ENCODE measurements at places on chromosomes 2 and 18.

DNA sequence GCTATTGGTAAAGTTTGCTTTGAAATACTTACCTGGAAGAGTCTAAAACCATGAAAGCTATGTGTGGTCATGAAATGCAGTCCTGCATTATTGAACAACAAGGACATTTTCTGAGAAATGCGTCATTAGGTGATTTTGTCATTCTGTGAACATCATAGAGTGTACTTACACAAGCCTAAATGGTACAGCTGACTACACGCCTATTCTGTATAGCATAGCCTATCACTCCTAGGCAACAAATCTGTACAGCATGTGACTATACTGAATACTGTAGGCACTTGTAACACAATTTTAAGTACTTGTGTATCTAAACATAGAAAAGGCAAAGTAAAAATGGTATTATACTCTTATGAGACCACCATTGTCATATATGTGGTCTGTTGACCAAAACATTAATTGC lies 8.1 kb downstream of the FAM171B start:
- no peak for DNase-seq

- DNase-seq: no peak
These were observed 143.4 kb upstream of the LYPD1 start for GRCh38 chr2:132813422-132813821.

GRCh38 chr2:69723791-69724190 lies 18.1 kb upstream of the ANXA4 start:
- no peak for DNase-seq

DNA sequence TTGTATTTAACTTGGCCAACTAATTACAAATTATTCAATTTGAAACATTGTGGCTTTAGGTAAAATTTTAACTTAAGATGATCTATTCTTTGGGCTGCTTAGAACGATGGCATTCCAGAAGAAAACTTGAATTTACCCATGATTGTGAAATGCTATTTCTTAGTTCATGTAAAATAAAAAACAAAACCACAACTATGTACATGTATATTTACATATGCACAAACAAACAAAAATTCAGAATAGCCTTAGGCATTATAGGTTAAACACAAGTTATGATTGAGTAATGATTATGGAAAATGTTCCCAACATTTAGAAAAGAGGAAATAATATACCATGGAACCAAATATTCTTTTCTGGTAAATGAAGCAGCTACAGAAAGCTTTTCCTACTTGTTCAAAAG lies 3.5 kb upstream of the SMCHD1 start:
- DNase-seq: no peak

DNA sequence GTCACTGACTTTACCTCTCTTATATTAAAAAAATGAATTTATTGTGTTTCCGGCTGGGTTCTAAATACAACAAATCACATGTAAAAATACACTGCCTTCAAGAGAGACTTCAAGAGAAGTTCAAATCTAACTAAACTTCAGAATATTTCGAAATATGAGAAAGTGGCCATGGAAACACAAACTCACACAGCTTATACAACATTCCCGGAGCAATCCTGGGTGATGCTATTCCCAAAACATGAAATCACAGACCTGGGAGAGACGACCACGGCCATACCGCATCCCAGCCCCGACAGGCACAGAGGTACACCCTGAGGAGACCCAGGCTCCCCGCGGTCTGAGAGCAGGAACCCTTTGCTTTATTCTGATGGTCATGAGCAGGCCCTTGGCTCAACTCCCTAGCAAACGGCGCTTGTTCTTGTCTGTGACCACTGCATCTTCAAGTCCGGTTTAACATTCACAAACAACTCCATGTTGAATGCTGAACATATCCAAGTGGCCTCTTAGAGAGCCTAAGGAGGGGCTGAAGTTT lies 185.4 kb upstream of the REV1 start:
- no peak for DNase-seq

- no peak for DNase-seq
These were observed 143.2 kb upstream of the TWIST2 start for GRCh38 chr2:238704471-238705225.

DNA sequence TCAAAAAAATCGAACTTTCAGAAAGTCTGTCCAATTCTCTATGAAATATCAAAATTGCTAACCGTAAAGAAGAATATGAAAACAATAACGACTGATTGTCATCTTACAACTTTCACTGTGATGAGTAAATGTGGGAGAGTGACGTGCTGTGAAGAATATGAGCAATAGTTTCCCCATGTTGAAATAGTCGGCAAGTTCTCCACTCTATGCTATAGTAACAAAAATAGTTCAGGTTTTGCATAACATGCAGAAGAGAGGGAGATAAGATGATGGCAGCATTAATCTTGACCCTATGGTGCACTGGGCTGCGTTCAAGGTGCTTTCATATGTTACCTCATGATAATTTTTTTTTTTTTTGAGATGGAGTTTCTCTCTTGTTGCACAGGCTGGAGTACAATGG lies 196.8 kb upstream of the CYRIA start:
- DNase-seq: peak; percentile 9

- DNase-seq: peak; percentile 71
These were observed 14.5 kb downstream of the PDCD1 start for GRCh38 chr2:241844066-241844728.

DNA sequence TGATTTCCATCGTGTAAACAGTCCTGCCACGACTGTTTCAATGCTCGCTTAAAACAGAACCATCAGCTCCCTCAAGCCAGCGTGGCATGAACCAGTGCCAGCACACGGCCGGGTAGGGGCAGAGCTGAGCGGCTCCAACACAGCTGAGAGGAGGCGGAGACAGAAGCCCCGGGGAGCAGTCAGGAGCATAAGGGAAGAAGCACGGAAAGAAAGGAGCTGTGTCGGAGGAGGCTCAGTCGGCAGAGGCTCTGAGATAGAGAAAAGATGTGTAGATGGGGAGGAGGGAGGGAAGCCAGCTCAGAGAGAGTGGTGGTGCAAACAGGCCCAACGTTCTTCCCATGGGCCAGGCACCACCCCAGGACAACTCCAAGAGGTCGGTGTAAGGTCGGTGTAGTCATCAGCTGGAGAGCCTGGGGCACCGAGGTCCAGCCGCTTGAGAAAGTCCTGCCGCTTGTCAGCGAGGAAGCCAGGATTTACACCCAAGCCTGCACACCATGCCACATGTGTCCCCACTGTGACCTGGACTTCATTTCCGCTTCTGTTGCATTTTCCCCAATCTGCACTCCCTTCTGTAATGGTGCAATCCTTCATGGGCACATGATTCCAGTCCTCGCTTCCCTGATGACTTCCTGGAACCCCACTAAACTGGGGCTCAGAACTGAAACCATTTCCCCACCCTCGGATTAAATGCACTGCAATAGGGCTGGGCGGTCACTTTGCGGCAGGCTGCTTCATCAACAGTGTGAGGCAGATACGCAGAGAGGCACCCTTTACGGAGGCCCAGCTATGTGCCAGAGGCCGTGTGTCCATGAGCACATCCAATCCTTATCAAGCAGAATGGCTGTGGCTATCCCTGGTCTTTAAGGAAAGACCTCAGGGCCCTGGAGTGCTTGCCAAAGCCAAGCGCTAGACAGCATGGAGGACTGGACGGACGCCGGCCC lies 43.5 kb downstream of the CYP27C1 start:
- peak; percentile 47 for DNase-seq

- no peak for DNase-seq
These were observed 145.3 kb downstream of the BABAM2 start for GRCh38 chr2:28035816-28036215.

- DNase-seq: no peak
These were observed 169.7 kb upstream of the SATB2 start for GRCh38 chr2:199627417-199627816.

GRCh38 chr18:46393230-46393629 lies 263.8 kb downstream of the LOXHD1 start:
- no peak for DNase-seq

GRCh38 chr2:121608367-121608766 lies 40.9 kb downstream of the CLASP1 start:
- DNase-seq: no peak

GRCh38 chr18:5543773-5544389 lies at the start of gene EPB41L3:
Gene EPB41L3 (minus strand): TSS chr18:5543997. CDS start chr18:5489183, 54,814 bp downstream.
- peak; percentile 35 for DNase-seq

DNA sequence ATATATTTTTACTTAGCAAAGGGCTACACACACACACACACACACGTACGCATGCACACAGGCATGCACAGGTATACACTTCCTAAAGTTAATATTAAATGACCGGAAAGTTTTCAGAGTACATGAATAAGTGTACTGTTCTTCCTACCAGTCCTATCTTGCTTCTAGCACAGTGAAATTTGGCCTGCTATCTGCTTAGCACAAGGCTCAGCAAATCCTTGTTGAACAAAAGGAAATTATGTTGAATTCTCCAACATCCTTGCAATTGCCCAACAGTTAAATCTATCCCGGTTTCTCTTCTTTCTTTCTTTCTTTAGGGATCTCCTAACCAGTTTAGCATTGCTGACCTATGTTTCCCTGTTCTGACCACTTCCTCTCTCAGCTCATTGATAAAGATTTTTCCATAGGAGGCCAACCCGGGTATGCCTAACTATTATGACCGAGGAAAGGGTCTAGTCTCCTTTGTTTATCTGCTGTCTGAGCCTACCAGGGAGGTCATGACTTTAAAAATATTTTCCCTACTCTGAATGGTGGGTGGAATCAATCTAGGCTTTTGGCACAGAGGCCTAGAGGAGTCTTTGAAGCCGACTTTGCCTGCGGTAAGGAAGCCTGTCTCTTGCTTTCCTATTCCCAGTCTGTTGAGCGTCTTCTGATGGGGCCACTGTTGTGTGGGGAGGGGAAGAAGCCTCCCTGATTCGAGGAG lies 400.7 kb downstream of the HRH4 start:
- no peak for DNase-seq

GRCh38 chr2:196839574-196839973 lies 30.4 kb upstream of the C2orf66 start:
- no peak for DNase-seq

DNA sequence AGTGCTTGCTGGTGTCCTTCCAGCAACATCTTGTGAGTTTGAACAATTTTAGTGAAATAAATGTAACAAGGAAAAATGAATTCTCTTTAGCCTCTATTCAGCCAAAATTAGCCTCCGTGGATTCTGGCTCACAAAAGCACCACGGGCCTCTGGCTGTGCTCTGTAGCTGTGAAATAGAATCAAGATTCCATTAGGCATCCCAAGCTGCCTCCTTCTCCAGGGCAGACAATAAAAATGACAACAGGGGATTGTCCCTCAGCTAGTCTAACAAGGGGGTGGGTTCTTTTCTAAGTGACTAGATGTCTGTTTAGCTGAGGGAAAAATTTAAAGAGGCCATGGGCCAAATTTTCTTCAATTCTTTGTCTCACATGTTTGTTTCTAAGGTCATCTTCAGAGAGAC lies 254.7 kb upstream of the FIGN start:
- no peak for DNase-seq

GRCh38 chr18:49013291-49013691 lies 62.5 kb upstream of the SMAD7 start:
- DNase-seq: no peak

- no peak for DNase-seq
These were observed 102.3 kb downstream of the KCNF1 start for GRCh38 chr2:11014026-11014425.

GRCh38 chr2:14751581-14751980 lies 119.1 kb downstream of the LRATD1 start:
- DNase-seq: no peak

DNA sequence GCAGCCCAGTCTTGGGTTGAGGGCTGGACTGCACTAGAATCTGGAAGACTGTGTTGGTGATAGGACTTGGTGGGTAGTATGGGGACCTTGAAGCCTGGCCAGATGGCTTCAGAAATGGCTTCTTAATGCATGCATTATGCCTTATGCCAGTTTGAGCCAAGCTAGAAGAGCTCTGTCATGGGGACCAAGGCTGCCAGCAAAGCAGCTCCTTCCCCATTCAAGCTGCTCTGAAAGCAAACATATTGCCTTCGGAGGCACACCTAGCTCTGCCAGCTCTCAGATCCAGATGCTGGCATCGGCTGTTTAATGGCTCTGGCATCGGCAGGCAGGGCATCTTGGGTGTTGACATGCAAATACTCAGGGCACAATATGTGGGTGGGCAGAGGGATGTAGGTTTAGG lies 59.0 kb upstream of the IGFBP5 start:
- DNase-seq: no peak

GRCh38 chr2:241867776-241868420 lies 1.6 kb upstream of the RTP5 start:
- DNase-seq: peak; percentile 51

DNA sequence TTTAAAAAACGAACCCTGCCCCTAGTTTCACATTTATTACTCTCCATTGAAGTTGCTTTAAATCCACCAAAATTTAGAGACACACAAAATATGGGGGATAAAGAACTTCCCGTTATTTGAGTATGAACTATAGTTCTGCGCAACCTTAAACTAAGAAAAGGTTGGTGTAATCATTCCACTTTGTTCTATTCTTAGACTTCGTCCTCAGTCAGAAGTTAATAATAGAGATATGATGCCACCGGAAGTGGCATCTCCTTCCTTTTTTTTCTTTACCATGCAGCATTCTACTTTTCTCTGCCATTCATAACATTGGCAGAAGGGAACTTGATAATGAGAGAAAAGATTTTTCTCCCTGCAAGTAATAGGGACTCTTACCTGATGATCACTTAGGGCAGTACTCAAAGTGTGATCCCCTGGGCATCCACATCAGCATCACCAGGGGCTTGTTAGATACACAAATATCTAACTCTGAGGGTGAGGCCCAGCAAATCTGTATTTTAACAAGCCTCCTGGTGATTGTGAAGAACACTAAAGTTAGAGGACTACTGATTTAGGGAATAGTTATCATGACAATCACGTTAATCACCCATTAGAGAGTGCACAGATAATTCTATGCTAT lies 147.7 kb upstream of the DTNA start:
- DNase-seq: no peak

GRCh38 chr18:23926571-23926970 lies 88.0 kb upstream of the TTC39C start:
- no peak for DNase-seq

GRCh38 chr2:178419123-178419522 lies 31.9 kb downstream of the PRKRA start:
- DNase-seq: no peak

DNA sequence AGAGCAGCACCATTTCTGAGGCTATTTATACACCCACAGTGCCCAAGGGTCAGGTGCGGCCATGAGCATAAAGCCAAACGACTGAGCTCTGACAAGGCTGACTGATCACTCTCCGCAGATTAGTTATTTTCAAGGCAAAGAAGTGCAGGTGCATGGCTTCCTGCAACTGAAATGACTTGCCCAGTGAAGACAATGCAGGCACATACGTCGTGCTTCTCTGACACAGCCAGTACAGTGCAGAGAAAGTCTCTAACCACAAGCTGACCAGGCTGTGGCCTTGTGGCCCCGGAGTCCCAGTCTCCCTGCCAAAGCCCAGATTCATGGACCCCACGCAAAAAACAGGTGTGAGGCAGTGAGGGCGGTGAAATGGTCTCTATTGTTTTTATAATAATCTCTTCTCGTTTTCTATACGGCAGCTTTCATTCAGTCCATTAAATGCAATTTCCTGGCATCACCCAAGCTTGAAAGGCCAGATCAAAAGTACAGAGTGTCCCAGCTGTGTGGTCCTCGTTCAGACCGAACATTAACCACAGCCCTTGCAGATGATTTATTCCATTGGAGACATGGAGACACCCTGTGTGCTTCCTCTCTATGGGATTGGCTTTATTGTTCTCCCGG lies 447.0 kb upstream of the ID2 start:
- DNase-seq: no peak

Measured in CD4-positive, alpha-beta T cell treated with Interferon gamma for 1 hour (primary cell).